ENCODE measurements at places on chromosomes 7 and 10.

DNA sequence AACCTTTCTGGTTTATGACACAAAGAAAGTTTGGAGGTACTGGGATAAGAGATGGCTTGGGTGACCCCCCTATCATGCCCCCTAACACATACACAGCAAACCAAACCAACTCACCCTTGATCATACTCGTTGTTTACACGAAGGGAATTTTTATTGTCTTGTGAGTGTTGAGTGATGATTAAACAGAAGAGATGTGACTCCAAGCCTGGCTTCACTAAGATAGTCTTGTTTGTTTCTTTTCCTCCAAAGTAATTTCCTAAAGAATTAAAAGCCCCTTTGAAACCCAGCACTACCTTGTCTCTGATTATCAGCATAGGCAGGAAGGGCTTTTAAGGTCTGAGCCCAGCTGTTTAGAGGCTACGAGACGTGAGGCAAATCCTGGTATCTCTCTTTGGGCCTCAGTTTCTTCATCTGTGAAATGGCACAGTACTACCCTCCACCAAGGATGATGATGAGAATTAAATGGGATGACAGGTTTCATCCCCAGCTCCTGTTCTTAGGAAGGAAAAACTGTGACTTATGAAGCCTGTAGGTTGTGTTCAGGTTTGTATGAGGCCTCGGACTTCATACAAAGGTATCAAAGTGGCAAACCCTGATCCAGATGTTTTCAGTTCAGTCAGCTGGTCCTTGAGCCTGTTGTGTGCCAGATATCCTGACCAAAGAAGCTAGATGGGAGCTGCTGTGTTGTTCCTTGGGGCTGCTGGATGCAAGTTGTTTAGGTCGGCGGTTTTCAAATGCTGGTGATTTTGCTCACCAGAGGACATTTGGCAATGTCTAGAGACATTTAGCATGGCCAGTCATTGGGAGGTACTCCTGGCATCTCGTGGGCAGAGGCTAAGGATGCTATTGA lies 51.8 kb downstream of the TCF7L2 start:
- no peak for DNase-seq

GRCh38 chr7:51009716-51010496 lies 227.2 kb upstream of the GRB10 start:
- DNase-seq = no peak

- DNase-seq = no peak
These were observed 258.2 kb downstream of the USP6NL start for GRCh38 chr10:11353006-11353896.

- DNase-seq = no peak
These were observed 33.5 kb upstream of the DLD start for GRCh38 chr7:107857541-107857912.

GRCh38 chr10:31604096-31604495 lies 285.1 kb downstream of the ZEB1 start:
- no peak for DNase-seq

DNA sequence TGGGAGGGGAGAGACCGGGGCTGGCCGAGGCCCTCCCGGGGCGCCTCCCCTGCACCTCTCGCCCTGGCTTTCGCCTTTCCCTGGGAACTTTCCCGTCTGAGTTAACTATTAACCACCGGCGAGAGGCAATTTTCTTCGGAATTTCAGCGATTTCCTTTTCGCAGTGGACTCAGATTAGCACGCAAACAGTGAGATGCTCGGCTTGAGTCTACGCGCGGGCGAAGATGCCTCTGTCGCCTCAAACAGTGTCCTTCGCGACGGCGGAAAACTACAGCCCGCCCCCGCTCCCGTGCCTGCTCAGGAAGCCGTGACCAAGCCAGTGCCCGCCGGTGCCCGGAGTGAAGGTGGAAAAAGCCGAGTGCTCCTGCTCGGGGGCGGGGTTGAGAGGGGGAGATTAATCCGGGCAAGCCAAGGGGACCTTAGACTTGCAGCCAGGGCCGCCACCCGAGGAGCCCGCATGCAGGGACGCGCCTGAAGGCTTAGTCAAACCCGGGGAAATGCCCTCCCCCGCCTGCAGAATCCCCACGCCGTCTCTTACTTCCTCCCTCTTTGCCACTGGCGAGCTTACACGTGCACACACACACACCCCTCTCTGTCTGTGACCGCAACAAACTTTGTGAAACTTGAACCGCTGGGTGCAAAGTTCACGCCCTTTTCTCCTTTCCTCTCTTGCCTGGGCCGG lies 14.5 kb upstream of the PAX2 start:
- no peak for DNase-seq

- DNase-seq = no peak
These were observed 264.4 kb downstream of the SORCS1 start for GRCh38 chr10:106900016-106900652.

GRCh38 chr7:91827169-91827568 lies 53.3 kb downstream of the MTERF1 start:
- DNase-seq = no peak

DNA sequence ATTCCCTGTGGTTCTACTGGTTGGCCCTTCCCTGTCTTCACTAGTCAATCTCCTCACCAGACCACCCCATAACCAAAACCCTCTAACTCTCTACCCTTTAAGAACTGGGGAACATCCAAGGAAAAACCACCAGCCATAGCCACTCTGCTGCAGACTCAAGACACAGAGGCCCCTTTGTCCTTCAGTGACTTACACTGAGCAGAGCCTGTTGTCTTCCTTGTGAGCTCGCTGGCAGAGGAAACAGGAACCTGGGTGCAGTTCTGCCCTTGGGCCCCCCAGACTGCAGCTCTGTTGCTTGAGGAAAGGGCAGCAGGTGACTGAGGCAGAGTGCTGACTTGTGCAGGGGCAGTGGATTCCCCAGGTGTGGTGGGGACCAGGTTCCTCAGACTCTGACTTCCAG lies 30.6 kb downstream of the ZC3HAV1 start:
- DNase-seq = peak; percentile 4

- DNase-seq = no peak
These were observed 471.6 kb upstream of the AKR1E2 start for GRCh38 chr10:4354382-4354812.
